ENCODE measurements at places on chromosomes 3 and 15.

GRCh38 chr3:25448750-25449692 lies 21.0 kb downstream of the RARB start:
- DNase-seq, result peak; percentile 62

DNA sequence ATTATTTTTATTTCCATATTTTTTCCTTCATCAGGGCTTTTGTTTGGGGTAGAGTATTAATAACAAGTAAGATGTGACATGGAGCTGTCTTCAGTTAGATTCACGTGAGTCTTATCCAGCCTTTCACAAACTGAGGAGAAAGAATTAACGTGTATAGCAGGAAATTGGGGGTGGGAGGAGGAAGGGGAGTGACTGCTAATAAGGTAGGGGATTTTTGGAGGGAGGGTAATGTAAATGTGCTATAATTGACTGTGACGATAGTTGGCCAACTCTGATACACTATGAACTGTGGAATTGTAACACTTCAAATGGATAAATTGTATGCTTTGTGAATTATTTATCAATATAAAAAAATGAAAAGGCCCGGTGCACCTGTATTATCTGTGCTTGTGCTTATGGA lies 8.9 kb downstream of the DUT start:
- no peak for DNase-seq

- DNase-seq, result no peak
These were observed 187.6 kb upstream of the CTDSPL start for GRCh38 chr3:37674111-37674510.

- DNase-seq, result no peak
These were observed 284.5 kb upstream of the MME start for GRCh38 chr3:154795582-154795981.

GRCh38 chr15:67054676-67055075 lies 10.7 kb upstream of the SMAD3 start:
- no peak for DNase-seq

GRCh38 chr3:67640023-67640660 lies 14.3 kb downstream of the SUCLG2 start:
- no peak for DNase-seq

DNA sequence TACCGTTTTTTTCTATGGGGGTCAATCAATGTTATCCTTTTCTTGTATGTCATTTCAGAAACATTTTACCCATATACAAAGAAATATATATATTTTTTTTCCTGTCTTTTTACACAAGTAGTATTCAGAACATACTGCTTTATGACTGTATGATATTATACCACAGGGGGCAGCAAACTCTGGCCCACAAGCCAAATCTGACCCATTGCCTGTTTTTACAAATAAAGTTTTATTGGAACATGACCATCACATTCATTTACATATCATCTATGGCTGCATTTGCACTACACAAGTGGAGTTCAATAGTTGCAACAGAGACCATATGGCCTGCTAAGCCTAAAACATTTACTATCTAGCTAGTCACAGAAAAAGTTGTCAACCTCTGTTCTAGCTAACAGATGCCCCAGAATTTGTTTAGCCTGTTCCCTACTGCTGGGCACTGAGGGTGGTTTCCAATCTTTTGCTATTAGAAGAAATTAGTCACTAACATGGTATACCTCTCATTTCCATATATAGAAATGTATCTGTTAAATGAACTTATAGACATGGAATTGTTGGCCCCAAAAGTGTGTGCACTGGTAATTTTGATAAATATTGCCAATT lies 57.7 kb downstream of the BFSP2 start:
- DNase-seq, result no peak

GRCh38 chr3:1092771-1093170 lies at the start of gene CNTN6:
Gene CNTN6, plus strand, starts transcription at chr3:1093024. Its CDS starts 54,985 bp downstream, at chr3:1148009.
- DNase-seq, result peak; percentile 43

- DNase-seq, result peak; percentile 46
These were observed 152.6 kb downstream of the PDZRN3 start for GRCh38 chr3:73471986-73472787.

GRCh38 chr3:17320266-17320665 lies 422.2 kb downstream of the TBC1D5 start:
- DNase-seq, result no peak

- DNase-seq, result no peak
These were observed 45.5 kb downstream of the PTH1R start for GRCh38 chr3:46922871-46923558.

- peak; percentile 49 for DNase-seq
These were observed 2.3 kb upstream of the IDH2 start for GRCh38 chr15:90104551-90104950.

DNA sequence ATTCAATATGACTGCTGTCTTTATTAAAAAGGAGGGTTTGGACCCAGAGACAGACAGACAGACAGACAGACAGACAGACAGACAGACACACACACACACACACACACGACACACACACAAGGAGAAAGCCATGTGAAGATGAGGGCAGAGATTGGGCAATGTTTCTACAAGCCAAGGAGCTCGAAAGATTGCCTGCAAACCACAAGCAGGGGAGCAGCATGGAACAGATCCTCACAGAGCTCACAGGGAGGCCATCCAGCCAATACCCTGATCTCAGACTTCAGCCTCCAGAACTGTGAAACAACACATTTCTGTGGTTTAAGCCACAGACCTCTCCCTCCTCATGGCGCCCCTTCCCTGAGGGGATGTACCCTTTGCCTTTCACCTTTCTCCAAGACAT lies 35.8 kb upstream of the ABHD2 start:
- no peak for DNase-seq
